CD4-positive, alpha-beta T cell treated with Interleukin-17A for 4 hours (primary cell): ENCODE measurements at places on chromosomes 7 and 10.
A peak's percentile ranks its signal among the peaks of the same experiment; 100 is the strongest.

DNA sequence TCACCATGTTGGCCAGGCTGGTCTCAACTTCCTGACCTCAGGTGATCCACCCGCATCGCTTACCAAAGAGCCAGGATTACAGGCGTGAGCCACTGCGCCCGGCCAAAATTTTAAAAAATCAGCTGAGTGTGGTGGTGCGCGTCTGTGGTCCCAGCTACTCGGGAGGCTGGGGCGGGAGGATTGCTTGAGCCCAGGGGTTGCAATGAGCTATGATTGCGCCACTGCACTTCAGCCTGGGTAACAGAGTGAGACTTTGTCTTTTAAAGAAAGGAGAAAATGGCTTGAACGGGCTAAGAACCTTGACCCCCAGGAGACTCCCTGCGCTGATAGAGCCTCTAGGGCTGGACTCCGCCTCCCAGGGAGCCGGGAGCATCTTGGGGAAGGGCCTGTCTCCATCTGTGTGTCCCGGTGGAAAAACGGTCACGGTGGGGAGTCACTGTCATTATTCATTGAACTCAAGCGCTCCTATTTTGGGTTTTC is 760 bp upstream of the KCTD7 start:
- no peak for DNase-seq

GRCh38 chr7:95916573-95917297 is 144.4 kb downstream of the DYNC1I1 start:
- peak; percentile 79 for DNase-seq

- peak; percentile 39 for DNase-seq
Observed at GRCh38 chr10:118754229-118754555, 578 bp downstream of the CACUL1 start.

GRCh38 chr10:26855186-26855585 is 5.6 kb downstream of the ABI1 start:
- no peak for DNase-seq

DNA sequence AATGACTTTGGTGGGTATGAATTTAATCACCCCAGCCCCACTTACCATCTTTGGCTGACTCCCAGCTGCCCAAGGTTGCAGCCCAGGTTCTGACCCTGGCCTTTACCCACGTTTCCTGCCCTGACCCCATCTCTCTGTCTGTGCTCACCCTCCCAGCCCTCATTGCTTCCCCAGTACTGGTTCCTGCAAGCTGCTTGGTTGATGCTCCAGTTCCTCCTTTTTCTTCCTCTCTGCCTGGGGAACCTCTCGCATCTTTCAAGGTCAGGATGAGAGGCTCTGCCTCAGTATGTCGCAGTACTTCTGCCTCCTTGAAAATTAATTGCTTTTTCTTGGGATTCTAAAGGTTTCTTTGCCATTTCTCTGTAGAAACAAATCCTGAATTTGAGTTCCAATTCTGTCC is 263.8 kb upstream of the ZNF32 start:
- no peak for DNase-seq
